ENCODE measurements at places on chromosomes 2 and 18.

- no peak for DNase-seq
These were observed 193.8 kb upstream of the STK17B start for GRCh38 chr2:196365145-196365544.

DNA sequence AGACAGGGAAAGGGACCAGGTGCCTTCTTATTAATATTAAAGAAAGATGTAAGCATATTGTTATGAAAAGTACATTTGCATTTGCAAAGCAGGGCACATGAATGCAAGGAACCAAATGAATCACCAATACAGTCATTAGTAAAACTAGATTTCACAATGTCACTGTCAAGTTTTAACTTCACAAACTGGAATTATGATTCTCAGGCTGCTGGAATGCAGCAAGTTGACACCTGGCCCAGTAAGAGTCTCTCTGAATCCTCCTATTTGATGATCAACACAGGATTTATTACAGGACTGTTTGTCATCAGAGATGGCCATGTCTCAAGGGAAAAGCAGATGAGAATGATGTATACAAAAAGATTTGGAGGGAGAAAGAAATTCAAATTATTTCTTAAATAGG is 72.9 kb upstream of the STK39 start:
- no peak for DNase-seq

DNA sequence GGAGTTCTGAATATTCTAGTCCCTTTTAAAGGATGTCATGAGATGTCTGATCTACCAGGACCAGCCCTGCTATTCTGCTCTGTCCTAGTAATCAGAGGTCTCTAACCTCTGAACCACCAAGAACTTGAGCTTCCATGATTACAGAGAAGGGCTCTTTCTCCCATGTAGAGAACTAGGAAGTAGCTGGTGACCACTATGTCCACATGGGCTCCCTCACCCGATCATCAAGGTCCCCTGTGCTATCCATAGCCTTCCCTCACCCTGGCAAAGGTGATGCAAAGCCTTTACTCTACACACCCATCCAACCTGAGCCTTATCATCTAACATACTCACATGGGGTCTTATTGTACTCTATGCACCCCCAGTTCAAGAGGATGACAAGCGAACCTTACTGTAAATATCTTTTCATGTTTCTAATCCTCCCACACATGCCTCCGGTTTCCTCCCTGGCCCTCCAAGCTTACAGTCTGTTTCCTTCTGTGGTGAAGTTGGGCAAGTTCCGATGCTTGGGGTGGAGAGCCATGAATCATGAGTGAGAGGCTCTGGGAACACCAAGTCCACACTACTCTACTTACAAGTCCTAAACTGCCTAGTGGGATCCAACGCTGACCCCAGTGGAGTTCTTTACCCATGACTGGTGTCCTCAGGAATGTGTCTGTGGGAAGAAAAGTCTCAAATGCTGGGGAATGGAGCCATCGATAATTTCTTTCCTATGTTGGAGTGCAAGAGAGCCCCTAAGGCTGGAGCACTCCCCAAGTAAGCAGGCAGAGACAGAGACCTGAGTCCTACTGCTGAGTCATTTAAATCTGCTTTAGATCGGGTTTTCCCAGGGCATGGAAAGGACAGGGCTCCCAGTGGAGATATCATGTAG is 73.3 kb upstream of the KLF7 start:
- no peak for DNase-seq

- DNase-seq = peak; percentile 16
These were observed 35.2 kb upstream of the NAPG start for GRCh38 chr18:10490401-10491165.

- DNase-seq = no peak
These were observed 171.9 kb upstream of the GATA6 start for GRCh38 chr18:21997207-21998143.

GRCh38 chr2:23402205-23402740 is 17.3 kb downstream of the KLHL29 start:
- no peak for DNase-seq
